Left cardiac atrium (tissue), 4 donors: ENCODE measurements at places on chromosomes 3 and 15. TPM values are rescaled to one million over a fixed set of nuclear protein-coding genes. Genes with fewer than 3 reads are reported as not detected.

DNA sequence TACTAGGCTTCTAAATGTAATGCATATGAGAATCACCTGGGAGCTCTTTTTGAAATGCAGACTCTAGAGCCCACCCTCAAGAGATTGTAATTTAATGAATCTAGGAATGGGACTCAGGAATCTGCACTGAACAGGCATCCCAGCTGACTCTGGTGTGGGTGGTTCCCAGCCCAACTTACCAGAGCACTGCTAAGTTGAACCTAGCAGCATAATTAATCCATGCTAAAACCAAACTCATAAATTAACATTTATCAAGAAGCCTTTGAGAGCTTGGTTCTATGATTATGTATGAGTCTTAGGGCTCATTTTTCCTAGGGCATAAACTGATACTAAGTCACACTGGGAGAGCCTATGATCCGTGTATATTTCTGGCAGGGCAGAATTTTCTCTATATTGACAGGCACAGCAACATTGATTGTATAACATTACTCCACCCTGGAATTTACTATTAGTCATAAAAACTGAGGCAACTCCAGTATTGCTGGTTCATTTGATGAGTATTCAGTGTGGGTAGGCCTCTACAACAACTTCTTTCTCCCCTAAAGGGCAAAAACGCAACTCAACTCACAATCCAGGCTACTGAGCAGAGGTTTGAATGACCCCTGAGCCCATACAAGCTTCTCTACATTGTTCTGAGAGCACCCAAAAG is 10.7 kb upstream of the CSTA start:
- no peak for DNase-seq

Gene ARGFX
- total RNA-seq, result not detected

- no peak for DNase-seq
Observed at GRCh38 chr3:101687142-101687931, 819 bp upstream of the RPL24 start.

- no peak for DNase-seq
Observed at GRCh38 chr15:95086531-95087252, 855.3 kb downstream of the MCTP2 start.

Gene C2CD4A
- total RNA-seq, result not detected

DNA sequence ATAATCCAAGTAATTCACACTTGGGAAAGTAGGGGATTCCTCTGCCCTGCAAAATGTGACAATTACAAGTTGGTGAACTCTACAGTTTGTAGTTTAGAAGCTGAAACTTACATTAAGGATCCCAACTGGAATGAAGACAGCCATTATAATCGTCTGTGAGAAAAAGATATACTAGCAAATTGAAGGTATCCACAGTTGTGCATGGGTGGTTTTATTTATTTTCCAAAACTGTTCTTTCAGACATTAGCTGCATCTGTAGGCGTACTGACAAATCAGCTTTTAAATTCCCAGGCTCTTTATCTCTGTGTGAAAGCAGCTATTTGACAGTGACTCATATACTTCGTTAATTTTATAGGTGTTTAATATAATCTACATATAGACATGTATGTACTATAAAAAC is 12.5 kb upstream of the ISL2 start:
- no peak for DNase-seq
